Left ventricle myocardium inferior (tissue), 1 donor: ENCODE measurements at places on chromosomes 11 and 22.
A peak's percentile ranks its signal among the peaks of the same experiment; 100 is the strongest.

- no peak for DNase-seq
These were observed 70.4 kb upstream of the SHISAL1 start for GRCh38 chr22:44383064-44383575.

DNA sequence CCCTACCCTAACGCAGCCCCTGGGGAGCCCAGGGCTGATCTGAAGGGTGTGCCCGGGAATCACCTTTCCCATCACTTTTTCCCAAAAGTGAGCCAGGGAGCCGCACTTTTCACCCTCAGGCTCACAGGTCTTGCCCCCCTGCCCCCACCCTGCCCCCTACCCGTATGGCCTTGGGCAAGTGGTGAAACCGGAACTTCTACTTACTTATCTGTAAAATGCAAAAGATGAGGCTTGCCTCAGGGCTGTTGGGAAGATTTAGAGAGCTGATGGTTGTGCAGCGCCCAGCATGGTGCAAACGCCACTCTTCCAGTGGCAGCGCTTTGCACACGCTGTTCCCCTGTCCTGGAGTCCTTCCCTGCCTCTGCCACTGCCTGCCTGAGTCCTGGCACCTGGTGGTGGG is 8.0 kb downstream of the SYT12 start:
- DNase-seq = no peak

- DNase-seq = no peak
These were observed 25.2 kb downstream of the LRRC74B start for GRCh38 chr22:21070690-21071615.

GRCh38 chr22:32627091-32627490 is 152.5 kb downstream of the FBXO7 start:
- DNase-seq = peak; percentile 53

- DNase-seq = no peak
These were observed 1447.5 kb downstream of the BRD1 start for GRCh38 chr22:48380016-48380665.

GRCh38 chr11:12706545-12707499 is 32.6 kb downstream of the TEAD1 start:
- peak; percentile 37 for DNase-seq

GRCh38 chr22:48980409-48980808 is 847.3 kb downstream of the BRD1 start:
- DNase-seq = no peak

DNA sequence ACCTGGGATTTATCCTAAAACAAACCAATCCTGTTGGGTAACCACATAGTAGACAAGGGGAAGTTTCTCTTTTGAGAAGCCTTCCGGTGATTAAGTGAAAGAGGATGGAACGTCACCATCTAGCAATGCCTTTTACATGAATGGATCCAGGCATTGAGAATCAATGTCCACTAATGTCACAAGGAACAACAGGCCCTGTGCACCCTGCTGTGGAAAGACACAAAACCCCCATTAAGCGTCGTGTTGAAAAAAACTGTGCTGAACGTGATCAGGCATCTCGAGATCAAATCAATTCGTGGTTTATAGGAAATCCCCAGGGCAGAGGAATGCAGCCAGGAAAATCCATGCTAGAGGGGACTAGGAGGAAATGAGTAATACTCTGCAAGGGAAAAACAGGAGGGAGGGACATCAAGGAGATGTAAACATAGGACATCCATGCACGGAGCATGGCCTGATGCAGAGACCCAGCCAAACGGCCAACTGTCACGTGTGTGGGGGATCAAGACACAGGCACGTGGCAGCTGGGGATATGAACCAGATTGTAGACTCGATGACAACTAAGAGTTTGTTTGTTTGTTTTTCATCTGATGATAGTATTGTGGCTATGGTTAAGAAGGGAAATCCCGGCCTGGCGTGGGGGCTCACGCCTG is 38.6 kb upstream of the CARS1 start:
- DNase-seq = no peak

- no peak for DNase-seq
These were observed 10.8 kb upstream of the OR51D1 start for GRCh38 chr11:4626207-4627099.

DNA sequence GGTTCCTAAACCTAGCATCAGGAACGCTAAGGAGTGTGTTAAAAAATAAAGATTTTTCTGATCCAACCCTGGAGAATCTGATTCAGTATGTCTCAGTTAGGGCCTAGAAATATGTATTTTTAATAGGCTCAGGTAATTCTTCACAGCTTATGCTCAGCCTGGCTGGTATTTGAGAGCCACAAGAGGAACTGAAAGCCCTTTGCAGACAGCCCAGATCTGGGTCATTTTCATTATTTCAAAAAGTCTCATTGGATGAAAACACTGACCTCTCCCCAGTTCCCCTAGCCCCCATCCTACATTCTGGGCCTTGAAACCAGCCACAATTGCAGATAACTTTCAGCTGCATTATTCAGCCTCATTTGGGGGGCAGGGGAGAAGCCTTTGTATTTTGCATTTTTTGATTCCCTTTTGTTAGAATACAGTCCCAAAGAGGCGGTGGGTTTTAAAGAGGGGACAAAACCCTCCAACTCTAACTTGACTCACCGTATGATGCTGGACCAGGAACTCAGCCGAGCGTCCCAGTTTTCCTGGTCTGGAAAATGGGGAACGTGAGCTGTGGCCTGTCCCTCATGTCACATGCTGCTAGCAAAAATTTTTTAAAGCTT is 66.0 kb upstream of the LARGE1 start:
- no peak for DNase-seq

GRCh38 chr11:57072640-57073039 is 83.9 kb downstream of the OR5AK2 start:
- no peak for DNase-seq

DNA sequence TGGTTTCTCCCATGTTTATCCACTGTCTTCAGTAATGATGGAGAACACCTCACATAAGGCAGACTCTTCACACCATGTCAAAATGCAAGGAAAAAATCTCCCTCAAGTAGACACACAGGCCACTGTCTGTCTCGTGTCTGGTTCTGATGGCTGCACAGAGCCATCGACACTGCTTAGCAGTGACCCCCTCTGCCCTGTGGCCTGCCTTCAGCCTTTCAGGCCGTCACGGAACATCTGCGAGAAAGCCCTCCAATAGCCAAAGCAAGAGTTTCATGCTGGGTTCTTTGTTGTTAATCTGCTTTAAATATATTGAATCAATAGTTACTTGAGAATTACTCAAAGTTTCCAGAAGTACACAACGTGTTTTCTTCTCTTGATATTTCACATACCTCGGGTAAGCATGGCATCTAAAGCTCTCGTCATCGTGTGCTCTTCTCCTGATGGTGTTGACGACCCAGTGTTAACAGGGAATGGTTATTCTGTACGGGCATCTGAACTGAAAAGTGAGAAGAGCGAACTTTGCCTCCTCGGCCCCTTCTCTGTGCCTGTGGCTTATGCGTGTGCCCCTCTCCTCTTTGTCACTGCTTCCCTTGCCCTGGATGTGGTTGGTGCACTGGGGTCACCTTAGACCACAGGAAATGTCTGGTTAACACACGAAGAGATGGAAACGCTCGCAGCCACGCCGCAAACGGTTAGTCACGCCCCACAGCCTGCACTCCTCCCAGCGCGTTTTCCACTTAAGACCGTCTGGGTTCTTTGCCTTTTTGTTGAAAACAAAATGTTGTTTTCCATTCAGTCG is 33.4 kb upstream of the CTTN start:
- DNase-seq = no peak

- no peak for DNase-seq
These were observed 11.8 kb downstream of the SMPD1 start for GRCh38 chr11:6402061-6402470.

GRCh38 chr22:38565441-38565840 is 4.5 kb downstream of the DMC1 start:
- no peak for DNase-seq

- no peak for DNase-seq
These were observed 741.1 kb downstream of the NELL1 start for GRCh38 chr11:21410513-21410912.

DNA sequence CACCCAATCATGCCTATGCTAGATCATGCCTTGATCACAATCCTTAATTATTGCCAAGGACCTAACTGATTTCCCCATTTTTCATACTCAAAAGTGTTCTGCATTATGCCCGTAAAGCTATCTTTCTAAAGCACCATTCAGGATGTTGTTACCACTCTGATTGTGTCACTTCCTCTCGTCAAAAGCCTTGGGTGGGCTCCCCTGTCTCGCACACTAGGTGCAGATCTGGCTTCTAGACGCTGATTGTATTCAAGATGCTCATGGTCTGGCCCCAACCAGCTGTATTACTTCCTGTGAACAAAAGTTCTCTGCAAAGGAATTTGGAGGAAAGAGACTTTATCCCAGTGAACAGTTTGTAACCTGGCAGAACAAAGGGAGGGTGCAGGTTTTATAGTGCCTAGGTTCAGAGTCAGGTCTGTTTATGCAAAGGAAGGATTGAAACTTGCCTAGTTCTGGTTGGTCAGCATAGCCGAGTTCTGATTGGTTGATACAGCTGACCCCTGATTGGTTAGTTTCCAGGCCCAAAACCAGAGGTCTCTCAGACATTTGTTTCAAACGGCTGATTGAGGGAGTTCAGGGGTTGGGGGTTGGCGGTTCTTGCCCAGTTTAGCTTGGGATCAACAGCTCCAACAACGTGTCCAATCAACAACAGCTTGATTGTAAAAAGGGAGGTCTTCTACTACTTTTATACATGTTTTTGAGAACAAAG is 25.4 kb downstream of the ATG13 start:
- no peak for DNase-seq

DNA sequence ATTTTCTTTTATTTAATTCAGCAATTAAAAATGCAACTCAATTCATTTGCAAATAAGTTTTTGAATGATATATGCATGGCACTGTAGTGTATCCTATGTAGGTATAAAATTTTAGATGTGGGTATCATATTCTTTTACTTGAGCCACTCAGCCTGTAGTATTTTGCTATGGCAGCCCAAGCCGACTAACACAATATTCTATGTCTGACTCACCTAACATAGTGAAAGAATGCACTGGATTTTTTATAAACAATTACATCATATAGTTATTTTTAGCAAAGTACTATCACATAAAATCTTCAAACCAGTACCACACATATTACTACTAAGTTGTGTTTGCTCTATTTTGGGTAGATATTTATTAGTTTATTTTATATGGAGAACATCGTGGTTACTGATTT is 21.9 kb upstream of the GRIA4 start:
- no peak for DNase-seq

DNA sequence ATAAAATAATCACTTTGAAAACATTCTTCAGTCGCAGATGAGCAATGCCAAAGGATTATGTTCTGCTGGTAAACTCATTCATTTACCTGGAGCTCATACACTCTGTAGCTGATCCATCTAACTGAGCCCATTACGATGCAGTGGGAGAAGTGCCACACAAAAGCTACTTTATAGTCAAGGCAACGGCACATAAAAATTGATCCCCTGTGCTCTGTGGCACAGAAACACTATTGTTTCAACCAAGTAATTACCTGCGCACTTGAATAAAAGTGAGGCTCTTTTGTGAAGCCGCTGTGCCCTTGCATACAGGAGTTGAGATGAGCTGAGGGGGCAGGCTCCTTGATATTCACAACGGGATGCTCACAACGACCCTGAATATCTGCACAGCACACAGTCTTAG is 7.2 kb downstream of the DKK3 start:
- DNase-seq = no peak

GRCh38 chr11:31236143-31236542 is 133.4 kb downstream of the DCDC1 start:
- no peak for DNase-seq

DNA sequence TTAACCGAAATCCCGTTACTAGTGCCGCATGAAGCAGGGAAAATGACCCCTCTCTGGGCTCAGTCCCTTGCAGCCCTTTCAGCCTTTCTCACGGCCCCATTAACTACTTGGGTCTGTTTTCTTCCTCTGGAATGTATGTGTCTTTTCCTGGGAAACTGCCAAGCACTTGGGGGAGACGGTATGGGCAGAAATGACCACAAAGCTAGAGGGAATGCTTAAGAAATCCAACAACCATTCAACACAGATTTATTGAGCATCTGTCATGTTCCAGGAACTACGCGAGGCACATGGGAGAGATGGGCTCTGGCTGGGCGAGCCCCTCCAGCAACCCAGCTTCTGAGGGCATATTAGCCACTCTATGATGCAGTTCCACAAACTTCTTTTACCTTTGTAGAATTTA is 462.6 kb downstream of the BUD13 start:
- DNase-seq = no peak

GRCh38 chr11:120668537-120668936 is 157.0 kb downstream of the GRIK4 start:
- DNase-seq = no peak

DNA sequence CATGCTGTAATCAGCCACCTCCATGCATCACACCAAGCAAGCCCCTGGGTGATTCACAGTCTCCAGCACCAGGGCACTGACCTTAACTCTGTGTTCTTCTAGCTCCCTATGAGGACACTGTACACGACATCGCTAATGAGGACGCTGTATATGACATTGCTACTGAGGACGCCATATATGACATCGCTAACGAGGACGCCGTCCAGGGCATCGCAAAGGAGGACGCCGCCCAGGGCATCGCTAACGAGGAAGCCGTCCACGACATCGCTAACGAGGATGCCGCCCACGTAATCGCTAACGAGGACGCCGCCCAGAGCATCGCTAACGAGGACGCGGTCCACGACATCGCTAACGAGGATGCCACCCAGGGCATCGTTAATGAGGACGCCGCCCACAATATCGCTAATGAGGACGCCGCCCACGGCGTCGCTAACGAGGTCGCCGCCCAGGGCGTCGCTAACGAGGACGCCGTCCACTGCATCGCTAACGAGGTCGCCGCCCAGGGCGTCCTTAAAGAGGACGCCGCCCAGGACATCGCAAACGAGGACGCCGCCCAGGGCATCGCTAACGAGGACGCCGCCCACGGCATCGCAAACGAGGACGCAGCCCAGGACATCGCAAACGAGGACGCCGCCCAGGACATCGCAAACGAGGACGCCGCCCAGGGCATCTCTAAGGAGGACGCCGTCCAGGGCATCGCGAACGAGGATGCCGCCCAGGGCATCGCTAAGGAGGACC is 34.5 kb upstream of the DGCR6L start:
- DNase-seq = no peak

DNA sequence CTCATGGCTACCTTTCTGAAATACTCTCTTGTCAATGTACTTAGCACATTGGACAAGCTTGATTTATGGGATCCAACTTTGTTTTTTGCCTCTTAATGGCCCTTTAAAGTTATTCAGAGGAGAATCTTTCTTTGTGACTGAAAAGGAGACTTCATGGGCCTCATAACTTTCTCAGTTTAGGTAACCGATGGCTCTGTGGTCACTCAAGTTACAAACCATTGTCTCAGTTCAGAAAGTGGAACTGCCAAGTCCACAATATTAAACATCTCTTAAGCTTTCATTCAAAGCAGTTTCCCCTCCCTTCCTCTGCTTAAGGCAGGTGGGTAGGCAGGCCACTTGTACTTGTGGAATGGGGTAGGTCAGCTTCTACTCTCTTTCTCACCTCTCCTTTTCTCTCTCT is 12.3 kb upstream of the ARL14EP start:
- DNase-seq = no peak

GRCh38 chr11:17233101-17233500 is 25.3 kb upstream of the PIK3C2A start:
- DNase-seq = no peak

- no peak for DNase-seq
These were observed 153.9 kb downstream of the TRPC6 start for GRCh38 chr11:101429703-101430540.
